ENCODE measurements at places on chromosomes 7 and 10.
A peak's percentile ranks its signal among the peaks of the same experiment; 100 is the strongest.

DNA sequence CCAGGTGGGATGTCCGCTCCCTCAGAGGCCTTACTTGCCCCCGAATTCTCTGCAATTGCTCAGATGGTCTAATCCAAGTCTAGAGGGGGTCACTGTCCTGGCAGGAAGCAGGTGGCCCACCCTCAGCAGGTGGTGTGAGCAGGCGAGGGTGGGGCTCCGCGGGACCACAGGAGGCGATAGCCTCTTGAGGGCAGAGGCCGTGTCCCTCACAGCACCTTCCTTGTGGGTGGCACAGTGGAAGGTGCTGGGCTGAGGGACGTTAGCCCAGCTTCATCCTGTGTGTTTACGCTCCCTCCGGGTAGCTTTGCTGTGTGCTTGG, 38.3 kb upstream of the INPP5A start:
- DNase-seq, result no peak

DNA sequence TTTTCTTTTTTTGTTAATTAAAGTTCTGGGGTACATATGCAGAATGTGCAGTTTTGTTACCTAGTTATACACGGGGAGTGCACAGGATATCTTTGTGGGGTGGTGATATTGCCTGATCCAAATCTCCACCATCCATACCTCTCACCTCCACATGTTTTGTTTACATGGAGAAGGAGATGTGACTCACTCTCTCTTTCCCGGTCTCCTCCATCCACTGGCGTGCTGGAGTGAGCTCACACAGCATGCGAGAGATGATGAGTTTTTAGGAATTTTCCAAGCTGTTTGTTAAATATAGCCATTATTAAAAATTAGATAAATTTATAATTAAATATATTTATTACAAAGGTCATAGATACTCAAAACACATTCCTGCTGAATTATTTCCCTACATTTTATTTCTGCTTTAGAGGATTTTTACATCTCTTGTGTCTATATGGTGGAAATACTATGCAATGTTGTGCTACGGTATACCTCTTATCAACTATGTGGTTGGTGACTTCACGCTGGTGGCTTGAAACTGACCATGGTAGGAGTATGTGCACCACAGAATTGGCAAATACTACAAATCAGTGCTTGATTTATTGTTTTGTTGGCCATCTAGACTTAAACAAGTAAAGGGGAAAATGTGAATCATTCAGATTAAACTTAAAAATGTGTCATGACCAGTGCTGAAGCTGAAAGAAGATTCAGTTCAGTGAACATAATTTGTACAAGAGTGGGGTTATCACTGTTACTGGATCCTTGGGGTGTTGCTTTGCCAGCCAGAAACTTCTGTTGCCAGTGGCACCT, 107.9 kb upstream of the FAM180A start:
- DNase-seq, result peak; percentile 97

DNA sequence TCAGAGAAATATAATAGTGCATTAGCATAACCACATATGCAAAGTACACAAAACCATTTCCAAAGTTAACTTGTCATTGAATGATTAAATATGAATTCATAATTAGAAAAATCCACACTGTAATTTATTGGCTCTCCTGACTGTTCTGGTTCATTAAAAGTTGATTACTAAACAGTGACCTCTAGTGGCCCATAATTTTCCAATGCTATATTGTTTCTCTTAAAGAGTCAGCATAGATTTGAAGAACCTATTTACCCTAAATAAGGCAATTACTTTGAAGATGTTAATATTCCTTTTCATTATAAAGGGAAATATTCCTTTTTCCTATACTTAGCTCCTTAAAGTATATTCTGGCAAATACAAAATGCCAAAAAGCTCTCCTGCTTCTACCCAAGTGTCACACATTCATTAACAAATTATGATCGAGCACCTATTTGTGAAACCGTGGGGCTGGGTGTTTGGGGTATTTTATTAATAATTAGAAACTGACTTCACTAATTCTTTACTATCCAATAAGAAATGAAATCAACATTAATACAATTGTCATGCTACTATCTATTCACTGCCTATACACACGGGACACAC, 86.2 kb downstream of the HIBADH start:
- peak; percentile 40 for DNase-seq

DNA sequence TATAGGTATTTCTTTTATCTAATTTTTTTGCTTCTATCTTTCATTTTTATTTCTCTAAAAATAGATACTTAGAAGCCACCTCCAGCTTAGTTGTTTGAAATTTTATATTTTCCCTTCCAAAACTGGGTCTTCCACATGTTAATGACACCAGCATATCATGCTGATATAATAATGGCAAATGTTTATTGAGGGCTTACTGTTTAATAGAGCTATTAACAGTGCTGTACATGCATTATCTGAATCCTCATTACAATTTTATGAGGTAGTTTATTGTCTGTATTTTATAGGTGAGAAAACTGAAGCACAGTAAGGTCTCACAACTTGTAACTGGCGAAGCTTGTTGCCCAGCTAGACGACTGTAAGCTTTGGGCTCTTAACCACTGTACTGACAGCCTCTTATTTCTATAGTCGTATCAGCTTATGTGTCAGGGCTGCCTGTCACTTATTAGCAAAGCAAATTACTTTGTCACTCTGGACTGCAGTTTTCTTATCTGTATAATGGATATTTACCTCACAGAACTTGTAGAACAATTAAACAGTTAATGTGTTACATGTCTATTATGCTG, 51.2 kb downstream of the ANKIB1 start:
- no peak for DNase-seq

GRCh38 chr10:28624351-28624750, 53.0 kb upstream of the BAMBI start:
- DNase-seq, result no peak

DNA sequence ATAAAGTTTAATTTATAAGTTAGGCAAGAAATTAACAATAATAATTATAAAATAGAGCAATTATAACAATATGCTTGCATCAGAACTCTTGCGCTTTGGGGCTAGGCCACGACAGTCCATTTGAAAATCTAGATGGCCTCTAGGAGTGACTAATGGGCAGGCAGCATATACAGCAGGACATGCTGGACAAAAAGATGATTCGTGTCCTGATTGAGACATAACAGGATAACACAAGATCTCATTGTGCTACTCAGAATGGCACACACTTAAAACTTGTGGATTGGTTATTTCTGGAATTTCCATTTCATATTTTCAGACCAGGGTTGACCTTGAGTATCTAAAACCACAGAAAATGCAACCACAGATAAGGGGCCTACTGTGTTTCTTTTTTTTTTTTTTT, 27.5 kb downstream of the CTNNA3 start:
- DNase-seq, result peak; percentile 94

- DNase-seq, result no peak
Measured at GRCh38 chr7:85019176-85019575, 167.7 kb downstream of the SEMA3D start.

DNA sequence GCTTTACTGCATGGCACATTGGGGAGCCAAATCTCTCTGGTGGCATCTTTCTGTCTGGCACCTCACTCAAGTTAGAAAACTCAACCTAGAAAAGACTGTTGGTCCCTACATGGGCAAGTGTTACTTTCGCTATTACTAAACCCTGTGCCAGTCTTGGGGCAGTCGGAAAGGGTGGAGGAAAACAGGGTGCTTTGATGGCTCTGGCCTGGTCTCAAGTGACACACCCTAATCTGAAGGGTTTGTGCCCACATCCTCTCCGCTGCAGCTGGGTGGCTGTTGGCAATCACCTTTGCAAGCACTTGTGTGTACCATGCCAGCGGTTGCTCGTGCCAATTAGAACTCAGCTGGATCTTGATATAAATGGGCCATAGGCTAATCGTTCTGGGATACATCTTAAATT, 159.8 kb upstream of the ITGB1 start:
- DNase-seq, result no peak

DNA sequence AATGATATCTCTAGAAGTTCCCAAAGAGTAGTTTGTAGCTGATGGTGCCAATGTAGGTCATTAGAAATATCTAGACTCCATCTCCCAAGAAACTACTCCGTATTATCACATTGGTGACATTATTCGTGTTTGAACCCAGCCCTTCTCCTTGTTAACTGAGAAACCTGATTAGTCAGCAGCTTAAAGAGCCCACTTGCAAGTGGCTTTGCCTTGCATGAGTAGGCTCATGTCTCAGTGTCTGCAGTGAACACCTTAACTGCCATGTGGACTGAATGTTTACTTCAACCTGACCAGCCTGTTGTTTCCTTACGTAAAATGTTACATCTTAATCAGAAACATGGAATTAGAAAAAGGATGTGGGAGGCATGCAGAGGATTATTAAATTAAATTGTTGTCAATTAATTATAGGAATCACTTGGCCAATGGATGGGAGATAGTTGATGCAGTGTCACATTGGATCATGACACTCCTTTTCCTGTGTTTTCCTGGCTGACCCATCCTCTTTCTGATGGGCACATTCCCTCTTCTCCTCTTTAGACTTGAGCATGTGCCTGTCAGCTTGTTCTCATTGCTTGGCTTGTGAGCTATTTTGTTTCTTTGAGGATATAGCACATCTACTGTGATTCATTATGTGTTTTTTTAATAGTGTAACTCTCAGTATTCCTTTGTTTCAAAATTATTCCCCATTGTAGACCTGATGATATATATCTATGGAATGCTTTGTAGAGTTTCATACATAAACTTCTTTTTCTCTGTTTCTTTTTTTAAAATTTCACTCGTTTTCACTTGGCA, 18.0 kb downstream of the STARD3NL start:
- DNase-seq, result peak; percentile 20

- peak; percentile 27 for DNase-seq
Measured at GRCh38 chr7:91692800-91693199, 187.7 kb downstream of the MTERF1 start.

DNA sequence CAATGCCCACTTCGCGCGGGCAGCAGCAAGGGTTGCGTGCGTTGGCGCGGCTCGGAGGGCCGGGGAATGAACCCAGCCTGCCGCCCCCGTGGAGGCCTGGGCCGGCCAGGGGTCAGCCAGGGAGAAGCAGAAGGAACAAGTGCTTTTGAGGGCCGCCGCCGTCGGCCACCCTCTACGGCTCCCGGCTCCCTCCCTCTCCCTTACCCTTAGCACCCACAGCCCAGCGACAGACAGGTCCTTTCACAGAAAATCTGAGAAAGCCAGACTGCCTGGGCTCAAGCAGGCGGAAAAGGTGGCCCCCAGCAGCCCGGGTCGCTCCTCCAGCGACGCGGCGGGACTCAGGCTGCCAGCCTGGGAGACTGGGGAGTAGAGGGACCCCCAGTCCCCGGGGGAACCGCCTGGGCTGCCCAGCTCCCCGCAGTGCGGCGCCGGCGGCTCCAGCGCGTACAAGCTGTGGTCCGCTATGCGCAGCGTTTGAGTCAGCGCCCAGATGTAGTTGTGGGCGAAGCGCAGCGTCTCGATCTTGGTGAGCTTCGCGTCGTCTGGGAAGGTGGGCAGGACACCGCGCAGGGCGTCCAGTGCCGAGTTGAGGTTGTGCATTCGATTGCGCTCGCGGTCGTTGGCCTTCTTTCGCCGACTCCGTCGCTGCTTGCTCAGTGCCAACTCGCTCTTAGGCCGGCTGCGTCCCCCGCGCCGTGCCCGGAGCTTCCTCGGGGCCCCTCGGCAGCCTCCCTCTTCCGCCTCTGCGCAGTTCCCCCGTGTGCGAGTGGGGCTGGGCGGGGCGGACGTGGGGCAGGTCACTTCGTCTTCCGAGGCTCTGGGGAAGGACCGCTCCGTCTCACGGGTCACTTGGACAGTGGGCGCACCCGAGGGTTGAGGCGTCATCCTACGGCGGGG, 815 bp downstream of the NEUROG3 start:
- DNase-seq, result no peak

- DNase-seq, result no peak
Measured at GRCh38 chr7:128160296-128160695, 80.8 kb upstream of the LEP start.

DNA sequence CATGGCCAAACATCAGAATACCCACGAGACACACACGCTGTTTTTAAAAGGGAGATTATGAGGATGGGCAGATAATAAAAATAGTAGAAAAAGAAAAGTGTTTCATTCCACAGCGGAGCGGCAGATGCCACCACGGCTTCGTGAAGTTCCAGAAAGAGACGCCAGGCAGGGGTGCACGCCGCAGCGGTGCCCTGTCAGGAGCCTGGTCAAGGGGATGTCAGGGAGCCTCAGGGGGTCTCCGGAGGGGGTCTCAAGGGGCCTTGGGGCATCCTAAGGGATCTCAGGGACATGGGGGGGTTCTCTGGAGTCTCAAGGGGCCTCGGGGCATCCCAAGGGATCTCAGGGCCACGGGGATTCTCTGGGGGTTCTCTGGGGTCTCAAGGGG, 253.4 kb downstream of the ZMYND11 start:
- no peak for DNase-seq

DNA sequence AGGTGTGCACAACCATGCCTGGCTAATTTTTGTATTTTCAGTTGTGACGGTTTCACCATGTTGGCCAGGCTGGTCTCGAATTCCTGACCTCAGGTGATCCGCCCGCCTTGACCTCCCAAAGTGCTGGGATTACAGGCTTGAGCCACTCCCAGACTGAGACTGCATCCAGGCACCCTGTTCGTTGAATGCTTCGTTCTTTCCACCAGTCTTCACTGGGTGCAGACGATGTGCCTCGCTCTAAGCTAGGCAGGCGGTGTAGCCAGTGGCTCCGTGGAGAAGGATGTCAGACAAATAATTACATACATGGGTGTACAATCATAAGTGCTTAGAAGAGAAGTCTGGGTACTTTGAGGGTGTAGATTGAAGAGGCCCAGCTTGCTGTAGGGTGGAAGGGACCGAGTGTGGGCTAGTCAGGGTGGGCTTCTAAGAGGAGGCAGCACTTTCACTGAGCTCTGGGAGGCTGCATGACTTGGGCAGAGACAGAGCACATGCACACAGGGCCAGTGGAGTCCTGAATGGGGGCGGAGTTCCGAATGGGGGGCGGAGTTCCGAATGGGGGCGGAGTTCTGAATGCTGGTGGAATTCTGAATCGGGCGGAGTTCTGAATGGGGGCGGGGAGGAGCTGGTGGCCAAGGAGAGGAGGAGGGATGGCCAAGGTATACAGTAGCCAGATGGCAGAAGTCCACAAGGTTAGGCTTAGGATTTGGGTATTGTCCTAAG, 74.3 kb downstream of the COL26A1 start:
- no peak for DNase-seq

DNA sequence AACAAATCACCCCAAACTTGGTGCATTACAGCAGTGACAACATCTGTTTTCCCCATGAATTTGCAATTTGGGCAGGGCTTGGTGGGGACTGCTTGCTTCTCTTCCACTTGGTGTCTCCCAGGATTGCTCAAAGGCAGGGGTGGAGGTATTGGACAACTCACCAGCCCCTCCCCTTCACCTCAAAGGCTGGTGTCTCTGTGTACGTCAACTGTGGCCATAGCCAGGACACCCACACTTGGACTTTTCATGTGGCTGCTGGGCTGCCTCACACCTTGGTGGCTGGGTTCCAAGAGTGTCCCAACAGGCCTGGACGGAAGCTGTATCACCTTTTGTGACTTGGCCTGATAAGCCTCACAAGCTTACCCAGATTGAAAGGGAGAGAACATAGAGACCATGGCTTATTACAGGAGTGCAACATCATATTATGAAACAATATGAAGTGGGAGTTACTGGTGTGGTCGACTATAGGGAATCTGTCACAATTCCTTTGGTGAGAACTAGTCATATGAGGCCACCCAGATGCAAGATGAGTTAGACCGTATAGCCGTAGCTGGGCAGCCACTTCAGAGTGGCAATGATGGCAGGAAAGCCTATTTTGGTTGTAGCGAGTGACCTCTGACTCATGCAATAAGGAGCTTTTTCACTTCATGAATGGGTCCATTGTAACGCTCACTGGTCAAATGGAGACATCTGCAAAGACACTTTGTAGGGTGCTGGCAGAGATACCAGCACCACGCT, 187.6 kb upstream of the ITGB1 start:
- DNase-seq, result no peak

GRCh38 chr7:52289247-52289646, 746.2 kb upstream of the POM121L12 start:
- DNase-seq, result no peak

Measured in amniotic epithelial cell (primary cell).